Chondrocyte (in vitro differentiated cells): ENCODE measurements at places on chromosomes 2 and 18. TPM values are rescaled to one million over a fixed set of nuclear protein-coding genes. Genes with fewer than 3 reads are reported as not detected.

The DLX1 gene
- total RNA-seq: 6.7 to 34.2 TPM (median 7.1 TPM) in 3 replicates

The CCL20 gene
- total RNA-seq: 0.45 to 1.9 TPM (median 0.79 TPM) in 3 replicates

The TLX2 gene
- 0.10 TPM in 1 of 3 replicates, not detected in the others for total RNA-seq

The DUSP2 gene
- 0.31 to 1.3 TPM (median 1.1 TPM) in 3 replicates for total RNA-seq

The ARMC9 gene
- total RNA-seq: 71.6 to 188 TPM (median 187 TPM) in 3 replicates

The EVA1A gene
- 19.8 to 27.3 TPM (median 20.9 TPM) in 3 replicates for total RNA-seq

The C2orf80 gene
- total RNA-seq: not detected in 3 replicates

The RNF181 gene
- 76.3 to 93.9 TPM (median 89.4 TPM) in 3 replicates for total RNA-seq

The TOGARAM2 gene
- total RNA-seq: 0.07 to 0.72 TPM (median 0.49 TPM) in 3 replicates

- H3K27ac ChIP-seq: no peak overlapping the region
- no peak overlapping the region for H3K4me3 ChIP-seq
- no peaks in the 10 kb centered on the region for H3K4me1 ChIP-seq
- no peak for DNase-seq
- H3K36me3 ChIP-seq: no peaks in the 10 kb centered on the region
Observed at GRCh38 chr2:77834360-77835002, 312.3 kb upstream of the LRRTM4 start.

- DNase-seq: no peak
- H3K27ac ChIP-seq: no peak overlapping the region
- no peaks in the 10 kb centered on the region for H3K27me3 ChIP-seq
- no peak overlapping the region for H3K4me3 ChIP-seq
Observed at GRCh38 chr2:3146772-3147650, 230.6 kb downstream of the EIPR1 start.

- H3K36me3 ChIP-seq: no peaks in the 10 kb centered on the region
- H3K4me1 ChIP-seq: peaks cover 6% of the 10 kb centered on the region
- H3K27me3 ChIP-seq: peaks cover 11% of the 10 kb centered on the region
Observed at GRCh38 chr2:137872577-137872976, 91.7 kb upstream of the HNMT start.

- H3K4me1 ChIP-seq: peaks cover 65% of the 10 kb centered on the region
- no peaks in the 10 kb centered on the region for H3K36me3 ChIP-seq
- H3K27ac ChIP-seq: peak overlapping the region; percentile 92
- no peaks in the 10 kb centered on the region for H3K27me3 ChIP-seq
- no peak for DNase-seq
- no peak overlapping the region for H3K4me3 ChIP-seq
Observed at GRCh38 chr2:159046966-159047365, 78.5 kb downstream of the TANC1 start.

GRCh38 chr18:79010802-79011201 lies 31.2 kb downstream of the SALL3 start:
- no peaks in the 10 kb centered on the region for H3K36me3 ChIP-seq
- peaks cover 11% of the 10 kb centered on the region for H3K27me3 ChIP-seq
- H3K4me3 ChIP-seq: no peak overlapping the region
- no peak overlapping the region for H3K27ac ChIP-seq

DNA sequence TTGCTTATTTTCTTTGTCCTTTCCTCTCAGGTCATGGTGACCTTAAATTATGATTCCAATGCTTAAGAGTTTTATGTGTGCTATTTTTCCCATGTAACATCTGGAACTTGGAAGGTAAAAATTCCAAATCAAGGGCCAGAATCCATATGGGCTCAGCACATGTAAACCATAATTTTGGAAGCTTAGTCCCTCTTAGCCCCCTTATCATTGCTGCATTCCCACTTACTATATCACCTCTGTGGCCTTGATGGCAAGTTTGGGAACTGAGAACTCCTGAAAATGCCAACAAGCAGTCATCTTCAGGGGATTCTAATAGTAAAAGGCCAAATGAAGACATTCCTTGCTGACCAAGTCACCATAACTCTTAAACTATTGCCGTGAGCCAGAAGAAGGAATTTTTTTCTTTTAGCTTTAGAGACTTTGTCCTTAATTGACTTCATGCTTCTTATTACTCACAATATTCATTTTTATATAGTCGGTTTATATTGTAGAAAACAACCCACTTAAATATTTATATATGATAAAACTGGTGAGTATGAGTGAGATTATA lies 251.4 kb downstream of the SLC8A1 start:
- H3K36me3 ChIP-seq: peaks cover 7% of the 10 kb centered on the region
- no peak for DNase-seq
- H3K27ac ChIP-seq: no peak overlapping the region

GRCh38 chr2:69026691-69027459 lies 13.9 kb downstream of the ANTXR1 start:
- H3K27ac ChIP-seq: no peak overlapping the region
- peak; percentile 57 for DNase-seq

DNA sequence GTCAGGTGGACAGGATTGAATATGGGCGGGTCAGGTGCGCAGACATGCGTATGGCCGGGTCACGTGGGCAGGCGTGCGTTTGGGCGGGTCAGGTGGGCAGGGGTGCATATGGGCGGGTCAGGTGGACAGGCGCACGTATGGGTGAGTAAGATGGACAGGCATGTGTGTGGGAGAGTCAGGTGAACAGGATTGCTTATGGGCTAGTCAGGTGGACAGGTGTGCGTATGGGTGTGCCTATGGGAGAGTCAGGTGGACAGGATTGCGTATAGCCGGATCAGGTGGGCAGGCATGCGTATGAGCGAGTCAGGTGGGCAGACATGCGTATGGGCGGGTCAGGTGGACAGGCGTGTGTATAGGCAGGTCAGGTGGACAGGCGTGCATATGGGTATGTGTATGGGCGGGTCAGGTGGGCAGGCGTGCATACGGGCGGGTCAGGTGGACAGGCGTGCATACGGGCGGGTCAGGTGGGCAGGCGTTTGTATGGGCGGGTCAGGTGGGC lies 30.3 kb upstream of the KLF11 start:
- H3K36me3 ChIP-seq: peaks cover 3% of the 10 kb centered on the region
- H3K4me3 ChIP-seq: no peak overlapping the region

- H3K27ac ChIP-seq: no peak overlapping the region
- no peaks in the 10 kb centered on the region for H3K36me3 ChIP-seq
- no peak for DNase-seq
- peaks cover 1% of the 10 kb centered on the region for H3K27me3 ChIP-seq
Observed at GRCh38 chr2:43132683-43133301, 93.6 kb downstream of the ZFP36L2 start.

DNA sequence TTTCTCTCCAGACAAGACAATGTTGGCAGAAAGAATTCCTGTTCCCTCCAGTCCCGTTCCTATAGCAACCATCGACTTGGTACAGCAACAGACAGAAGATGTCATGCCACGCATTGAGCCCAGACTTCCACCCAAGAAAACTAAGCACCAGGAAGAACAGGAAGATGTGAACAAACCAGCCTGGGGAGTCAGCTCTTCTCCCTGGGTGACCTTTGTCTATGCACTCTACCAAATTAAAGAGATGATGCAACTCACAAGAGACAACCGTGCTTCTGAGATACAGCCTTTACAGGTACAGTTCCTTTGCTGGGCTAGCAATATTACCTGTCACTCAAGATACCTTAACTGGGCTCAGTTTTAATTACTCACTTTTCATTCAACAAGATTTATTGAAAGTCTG lies 37.1 kb downstream of the NEMP2 start:
- peaks cover 16% of the 10 kb centered on the region for H3K36me3 ChIP-seq
- H3K4me3 ChIP-seq: no peak overlapping the region
- H3K27ac ChIP-seq: peak overlapping the region; percentile 28
- no peaks in the 10 kb centered on the region for H3K27me3 ChIP-seq
- peaks cover 6% of the 10 kb centered on the region for H3K4me1 ChIP-seq

GRCh38 chr2:157627594-157628476 lies 829 bp downstream of the ACVR1C start:
- DNase-seq: peak; percentile 76
- H3K27ac ChIP-seq: no peak overlapping the region
- H3K4me1 ChIP-seq: peaks cover 13% of the 10 kb centered on the region

DNA sequence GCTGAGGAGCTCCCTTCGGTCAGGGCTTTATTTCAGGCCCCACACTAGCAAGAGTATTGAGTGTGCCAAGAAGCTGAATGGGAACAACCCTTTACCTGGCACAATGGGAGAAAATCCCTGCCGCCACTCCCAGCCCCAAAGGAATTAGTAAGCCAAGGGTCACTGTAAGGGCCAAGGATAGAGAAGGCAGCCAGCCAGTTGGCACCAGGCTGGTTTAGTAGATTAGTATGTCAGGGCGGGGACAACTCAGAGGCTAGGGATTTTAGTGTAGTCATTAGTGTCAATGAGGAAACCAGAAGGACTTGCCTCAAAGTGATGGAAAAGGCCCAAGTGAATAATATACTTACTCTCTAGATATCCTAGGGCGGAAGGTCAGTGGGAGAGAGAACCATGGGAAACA lies 34.9 kb upstream of the CYP26B1 start:
- no peak overlapping the region for H3K4me3 ChIP-seq
- H3K4me1 ChIP-seq: no peaks in the 10 kb centered on the region
- H3K27me3 ChIP-seq: no peaks in the 10 kb centered on the region
- no peak overlapping the region for H3K27ac ChIP-seq
- no peak for DNase-seq

DNA sequence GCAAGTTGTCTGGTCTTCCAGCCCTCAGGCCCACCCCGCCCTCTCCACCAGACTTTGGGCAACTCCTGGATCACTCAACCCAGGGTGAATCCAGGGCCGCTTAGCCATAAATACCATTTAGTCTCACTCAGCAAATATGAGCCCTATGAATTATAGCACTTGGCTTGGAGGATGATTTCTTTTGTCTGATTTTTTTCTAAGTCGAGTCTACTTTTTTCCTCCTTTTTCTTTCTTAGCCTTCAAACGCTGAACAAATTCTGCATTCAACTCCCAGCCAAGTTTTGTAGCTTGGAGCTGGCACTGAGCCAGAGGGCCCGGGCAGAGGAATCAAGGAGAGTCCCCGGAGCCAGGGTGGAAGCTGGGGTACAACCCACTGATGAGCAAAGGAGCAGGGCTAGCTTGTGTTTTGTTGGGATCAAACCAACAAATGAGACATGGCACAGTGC lies 48.7 kb downstream of the SERTAD2 start:
- H3K27ac ChIP-seq: no peak overlapping the region
- DNase-seq: no peak

GRCh38 chr2:150219861-150220260 lies 267.6 kb downstream of the RND3 start:
- no peaks in the 10 kb centered on the region for H3K36me3 ChIP-seq
- no peak for DNase-seq
- no peak overlapping the region for H3K27ac ChIP-seq
- no peak overlapping the region for H3K4me3 ChIP-seq
- peaks cover 2% of the 10 kb centered on the region for H3K4me1 ChIP-seq
- no peaks in the 10 kb centered on the region for H3K27me3 ChIP-seq

DNA sequence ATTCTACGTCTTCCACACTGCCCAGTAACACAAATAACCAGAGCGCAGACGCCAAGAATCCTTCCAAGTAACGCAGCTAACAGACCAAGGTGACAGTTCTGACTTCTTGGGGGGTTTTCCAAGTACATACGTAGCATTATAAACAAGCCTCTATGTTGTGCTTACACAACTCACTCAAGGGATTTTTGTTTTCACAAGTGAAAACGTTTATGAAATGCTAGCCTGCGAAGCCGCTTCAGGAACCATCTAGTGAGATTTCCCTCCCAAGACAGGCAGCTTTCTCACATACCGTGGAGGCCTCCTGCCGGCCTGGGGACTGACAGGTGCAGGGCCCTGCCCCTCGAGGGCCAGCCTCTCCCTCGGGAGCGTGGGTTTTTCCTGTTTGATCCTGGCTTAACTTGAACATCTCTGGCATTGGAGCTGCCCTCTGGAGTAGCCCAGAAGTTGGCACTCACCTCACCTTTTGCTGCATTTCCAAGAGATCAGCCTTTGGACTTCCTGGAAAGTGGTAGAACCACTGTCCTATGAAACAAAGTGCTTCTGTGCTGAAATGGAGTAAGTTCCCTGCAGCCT lies 151.1 kb downstream of the MBP start:
- H3K36me3 ChIP-seq: peaks cover 9% of the 10 kb centered on the region
- no peak for DNase-seq
- H3K4me3 ChIP-seq: no peak overlapping the region
- no peak overlapping the region for H3K27ac ChIP-seq

DNA sequence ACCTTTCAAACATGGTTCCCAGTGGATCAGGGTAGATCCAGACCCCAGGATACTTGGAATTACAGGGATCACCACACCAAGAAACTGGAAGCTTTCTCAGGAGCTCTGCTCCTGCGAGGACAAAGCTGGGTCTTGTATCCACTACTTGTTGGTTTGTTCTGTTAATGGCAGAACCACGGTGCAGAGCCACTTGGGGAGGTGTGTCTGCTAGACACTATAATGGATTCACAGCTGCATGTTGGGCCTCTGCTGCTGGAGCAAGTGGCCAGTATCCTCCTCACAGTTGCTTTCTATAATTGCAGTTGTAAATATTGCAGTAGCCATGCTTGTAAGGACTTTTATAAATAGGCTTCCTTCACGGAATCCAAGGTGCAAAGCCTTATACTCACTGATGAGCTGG lies 12.9 kb downstream of the FOSL2 start:
- no peak for DNase-seq
- no peak overlapping the region for H3K4me3 ChIP-seq
- H3K36me3 ChIP-seq: peaks cover 48% of the 10 kb centered on the region
- H3K27ac ChIP-seq: no peak overlapping the region
- no peaks in the 10 kb centered on the region for H3K27me3 ChIP-seq
